ENCODE measurements at places on chromosomes 7 and 10. TPM values are rescaled to one million over a fixed set of nuclear protein-coding genes. Genes with fewer than 3 reads are reported as not detected.

ELN gene
- 36.1 TPM for total RNA-seq

- no peaks in the 10 kb centered on the region for H3K27me3 ChIP-seq
- H3K4me3 ChIP-seq: peak overlapping the region; percentile 24
These were observed 13.5 kb upstream of the GPR85 start for GRCh38 chr7:113100121-113100603.

DNA sequence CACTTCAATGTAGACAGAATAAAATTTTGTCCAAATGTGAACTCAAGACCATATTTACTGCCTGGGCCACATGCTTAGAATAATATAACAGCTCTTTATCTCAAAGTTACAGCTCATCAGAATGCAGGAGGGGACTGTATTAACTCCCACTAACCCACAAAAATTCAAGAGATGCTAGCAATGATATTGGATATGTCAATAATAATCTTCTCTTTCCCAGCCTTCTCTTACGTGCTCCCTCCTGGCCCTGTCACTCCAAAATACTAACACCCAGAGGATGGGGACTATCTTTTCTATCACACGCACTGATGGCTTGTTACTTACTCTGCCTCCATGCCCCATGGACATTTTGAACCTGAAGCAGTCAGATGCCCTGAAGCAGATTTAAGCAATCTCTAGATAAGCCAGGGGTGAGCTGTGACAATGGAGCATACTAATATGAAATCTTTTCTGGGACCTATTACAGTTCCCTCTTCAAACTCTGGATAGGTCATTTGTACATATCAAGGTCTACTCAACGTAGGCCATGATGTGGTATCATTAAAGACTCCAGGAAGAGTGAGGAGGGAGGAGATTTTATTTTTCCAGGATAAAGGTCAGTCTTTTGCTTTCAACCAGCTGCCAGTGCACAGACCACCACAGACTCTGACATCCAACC is 803.0 kb downstream of the GRM8 start:
- H3K36me3 ChIP-seq: no peaks in the 10 kb centered on the region
- H3K4me1 ChIP-seq: peaks cover 14% of the 10 kb centered on the region
- no peak for DNase-seq
- no peaks in the 10 kb centered on the region for H3K27me3 ChIP-seq
- no peak overlapping the region for H3K27ac ChIP-seq

DNA sequence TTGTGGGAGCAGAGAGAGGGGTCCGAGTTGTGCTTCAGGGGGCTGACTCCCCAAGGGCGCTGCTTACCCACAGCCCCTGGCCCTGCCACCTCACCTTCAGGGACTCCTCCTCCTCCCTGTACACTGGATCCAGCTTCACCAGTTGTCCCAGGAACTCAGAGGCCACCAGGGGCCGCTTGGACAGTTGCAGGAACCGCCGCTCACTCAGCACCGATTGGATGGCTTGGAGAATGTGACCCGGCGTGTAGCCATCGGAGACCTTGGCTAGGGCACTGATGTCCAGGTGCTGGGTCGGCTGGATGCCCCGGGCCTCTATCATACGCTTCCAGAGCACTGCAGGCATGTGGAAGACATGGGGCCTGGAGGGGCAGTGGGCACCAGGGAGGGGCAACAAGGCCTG is 4.5 kb upstream of the ASB10 start:
- H3K4me1 ChIP-seq: no peaks in the 10 kb centered on the region
- H3K27ac ChIP-seq: no peak overlapping the region

- H3K4me3 ChIP-seq: no peak overlapping the region
- no peak for DNase-seq
- H3K36me3 ChIP-seq: no peaks in the 10 kb centered on the region
- no peaks in the 10 kb centered on the region for H3K27me3 ChIP-seq
- H3K27ac ChIP-seq: no peak overlapping the region
These were observed 68.5 kb upstream of the DKK1 start for GRCh38 chr10:52245547-52245946.

GRCh38 chr10:58262766-58263165 is 4.9 kb downstream of the IPMK start:
- no peaks in the 10 kb centered on the region for H3K27me3 ChIP-seq
- peaks cover 18% of the 10 kb centered on the region for H3K4me1 ChIP-seq
- no peak overlapping the region for H3K4me3 ChIP-seq
- H3K27ac ChIP-seq: no peak overlapping the region
- DNase-seq: no peak

FAM200A gene
- 5.6 TPM for total RNA-seq
